ENCODE measurements at places on chromosomes 2 and 18. TPM values are rescaled to one million over a fixed set of nuclear protein-coding genes. Genes with fewer than 3 reads are reported as not detected.

Gene ESCO1
- total RNA-seq = 19.3 TPM

Gene CREG2
- 23.6 TPM for total RNA-seq

Gene GPBAR1
- 0.77 TPM for total RNA-seq

Gene BUB1
- total RNA-seq = 12.5 TPM
